ENCODE measurements at places on chromosomes 12 and 14. TPM values are rescaled to one million over a fixed set of nuclear protein-coding genes. Genes with fewer than 3 reads are reported as not detected.

DNA sequence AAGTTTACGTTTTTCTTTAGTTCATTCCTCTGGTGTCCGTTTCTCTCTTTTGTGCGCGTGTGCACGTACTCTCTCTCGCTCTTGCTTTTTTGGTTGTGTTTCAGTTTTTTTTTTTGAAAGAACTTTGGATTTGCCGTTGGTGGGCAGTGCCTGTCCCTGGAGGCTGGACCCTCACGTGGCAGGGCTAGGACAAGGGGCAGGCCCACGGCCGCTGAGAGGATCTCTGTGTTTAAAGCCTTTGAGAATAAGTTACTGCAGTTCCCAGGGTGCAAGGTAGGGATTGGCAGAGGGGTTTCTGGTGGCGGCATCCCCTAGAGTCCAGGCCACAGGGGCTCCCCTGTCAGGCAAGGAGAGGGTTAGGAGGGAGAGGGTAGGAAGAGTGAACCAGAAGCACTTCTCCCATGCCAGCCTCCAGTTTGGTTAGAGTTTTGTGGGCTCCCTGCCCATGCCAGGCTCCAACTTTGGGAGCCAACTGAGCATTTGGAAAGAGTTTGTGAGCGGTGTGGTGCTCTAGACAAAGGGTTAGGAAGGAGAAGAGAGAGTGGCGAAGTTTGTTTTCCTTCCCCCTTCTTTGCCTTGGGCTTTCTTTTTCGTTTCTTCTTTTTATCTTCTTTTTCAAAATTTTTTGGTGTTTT is 30.5 kb downstream of the ZFHX2 start:
- no peak overlapping the region for H3K27ac ChIP-seq
- no peak overlapping the region for H3K4me3 ChIP-seq
- no peaks in the 10 kb centered on the region for H3K4me1 ChIP-seq
- H3K27me3 ChIP-seq = no peaks in the 10 kb centered on the region
- no peak for DNase-seq

GRCh38 chr12:107442326-107442987 is 243.1 kb upstream of the PWP1 start:
- no peaks in the 10 kb centered on the region for H3K36me3 ChIP-seq
- H3K4me1 ChIP-seq = no peaks in the 10 kb centered on the region
- peak overlapping the region; percentile 7 for H3K27ac ChIP-seq
- peak overlapping the region; percentile 13 for H3K4me3 ChIP-seq
- no peak for DNase-seq
- H3K27me3 ChIP-seq = no peaks in the 10 kb centered on the region

GRCh38 chr12:108260969-108261368 is 78.1 kb downstream of the CMKLR1 start:
- H3K27ac ChIP-seq = no peak overlapping the region
- DNase-seq = no peak
- no peaks in the 10 kb centered on the region for H3K27me3 ChIP-seq
- H3K4me3 ChIP-seq = no peak overlapping the region
- no peaks in the 10 kb centered on the region for H3K4me1 ChIP-seq
- no peaks in the 10 kb centered on the region for H3K36me3 ChIP-seq

- peaks cover 49% of the 10 kb centered on the region for H3K4me1 ChIP-seq
- DNase-seq = no peak
- peak overlapping the region; percentile 25 for H3K27ac ChIP-seq
- H3K36me3 ChIP-seq = no peaks in the 10 kb centered on the region
- H3K27me3 ChIP-seq = no peaks in the 10 kb centered on the region
Observed at GRCh38 chr12:64621257-64621942, 11.1 kb downstream of the RASSF3 start.

GRCh38 chr14:86057018-86057667 is 527.2 kb downstream of the FLRT2 start:
- no peak overlapping the region for H3K4me3 ChIP-seq
- no peak overlapping the region for H3K27ac ChIP-seq
- DNase-seq = no peak

GRCh38 chr12:123519141-123520001 is 14.1 kb downstream of the RILPL1 start:
- no peak overlapping the region for H3K27ac ChIP-seq
- no peak for DNase-seq
- no peaks in the 10 kb centered on the region for H3K27me3 ChIP-seq
- H3K4me1 ChIP-seq = peaks cover 14% of the 10 kb centered on the region

GRCh38 chr12:109880938-109881337 is 597 bp upstream of the GLTP start:
- H3K27ac ChIP-seq = peak overlapping the region; percentile 54
- H3K27me3 ChIP-seq = no peaks in the 10 kb centered on the region
- peak overlapping the region; percentile 89 for H3K4me3 ChIP-seq

DNA sequence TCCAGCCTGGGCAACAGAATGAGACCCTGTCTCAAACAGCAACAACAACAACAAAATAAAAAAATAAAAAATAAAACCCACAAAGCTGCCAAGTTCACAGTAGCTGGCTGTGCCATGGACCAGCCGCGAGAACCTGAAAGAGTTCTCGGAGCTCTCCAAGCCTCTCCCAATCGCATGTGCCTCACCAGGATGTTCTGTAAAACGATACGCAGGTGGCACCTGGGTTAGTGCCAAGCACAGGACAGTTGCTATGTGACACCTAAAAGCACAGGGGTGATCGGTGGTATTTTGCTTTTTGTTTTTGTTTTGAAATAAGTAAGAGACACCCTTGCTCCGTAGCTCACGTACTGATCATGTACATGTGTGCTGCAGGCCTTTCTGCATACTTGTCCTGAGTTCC is 52.4 kb downstream of the RFLNA start:
- H3K4me1 ChIP-seq = no peaks in the 10 kb centered on the region
- no peak overlapping the region for H3K4me3 ChIP-seq
- no peak overlapping the region for H3K27ac ChIP-seq
- H3K36me3 ChIP-seq = peaks cover 85% of the 10 kb centered on the region

GRCh38 chr12:66268562-66268961 is 33.7 kb upstream of the HELB start:
- no peak overlapping the region for H3K4me3 ChIP-seq
- no peaks in the 10 kb centered on the region for H3K36me3 ChIP-seq
- H3K4me1 ChIP-seq = no peaks in the 10 kb centered on the region

DNA sequence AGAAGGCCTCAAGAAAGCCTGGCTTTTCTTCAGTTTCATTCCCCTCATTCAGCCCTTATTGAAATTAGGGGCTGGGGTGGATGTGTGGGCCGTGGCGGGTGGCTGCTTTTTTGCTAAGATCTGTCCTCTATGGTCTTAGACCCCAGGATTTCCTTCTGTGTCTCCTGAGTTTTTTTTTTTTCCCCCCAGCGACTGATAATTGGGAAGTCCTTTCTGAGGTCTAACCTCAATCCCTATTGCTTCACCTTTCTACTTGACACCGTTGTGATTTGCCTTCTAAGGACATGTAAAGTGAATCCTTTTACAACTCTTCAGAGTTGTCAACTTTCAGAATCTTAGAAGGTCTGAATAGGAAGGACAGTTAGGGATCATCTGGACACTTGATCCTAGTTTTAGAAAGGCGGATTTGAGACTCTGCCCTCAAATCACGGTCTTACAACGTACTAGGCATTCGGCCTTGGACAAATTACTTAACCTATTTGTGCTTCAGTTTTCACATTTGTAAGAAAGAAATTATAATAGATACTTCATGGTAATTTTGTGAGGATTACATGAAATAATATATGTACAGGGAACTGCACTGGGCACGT is 4.4 kb downstream of the GPR84 start:
- H3K4me3 ChIP-seq = peak overlapping the region; percentile 75
- no peaks in the 10 kb centered on the region for H3K36me3 ChIP-seq
- DNase-seq = no peak

DNA sequence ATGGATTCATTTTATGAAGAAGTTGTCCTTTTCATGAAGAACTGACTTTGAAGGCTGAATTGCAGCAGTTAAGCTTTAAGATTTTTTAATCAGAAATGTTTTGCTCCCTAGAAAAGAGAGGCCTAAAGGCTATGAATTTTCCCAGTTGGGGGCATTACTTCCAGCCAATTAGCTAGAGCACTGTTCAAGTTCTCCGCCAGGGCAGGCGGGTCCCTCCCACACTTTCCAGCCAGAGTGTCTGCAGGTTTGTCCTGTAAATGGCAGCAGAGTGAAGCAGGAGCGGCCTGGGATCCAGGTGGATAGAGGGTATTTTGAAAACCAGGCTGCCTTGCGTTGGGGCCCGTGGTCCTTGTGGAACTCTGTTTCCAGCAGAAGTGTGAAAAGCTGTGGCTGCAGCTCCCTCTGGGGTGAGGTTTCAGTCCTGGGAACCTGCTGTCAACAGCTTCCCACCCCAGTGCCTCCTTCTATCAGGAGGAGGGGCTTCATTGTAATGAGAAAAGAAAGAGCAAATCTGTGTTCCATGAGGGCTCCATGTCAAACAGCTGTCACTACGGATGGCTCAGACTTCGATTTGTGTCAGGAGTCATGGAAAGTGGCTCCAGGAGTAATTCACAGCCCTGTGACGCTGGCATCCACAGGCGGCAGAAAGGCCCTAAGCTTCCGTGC is 210.7 kb upstream of the TMEM132C start:
- H3K4me3 ChIP-seq = no peak overlapping the region
- H3K4me1 ChIP-seq = no peaks in the 10 kb centered on the region
- no peak overlapping the region for H3K27ac ChIP-seq
- H3K36me3 ChIP-seq = no peaks in the 10 kb centered on the region

GRCh38 chr14:98112194-98112780 is 1159.7 kb downstream of the BCL11B start:
- no peaks in the 10 kb centered on the region for H3K36me3 ChIP-seq
- no peak overlapping the region for H3K4me3 ChIP-seq
- no peak for DNase-seq
- H3K27ac ChIP-seq = no peak overlapping the region
- H3K27me3 ChIP-seq = no peaks in the 10 kb centered on the region
- H3K4me1 ChIP-seq = no peaks in the 10 kb centered on the region

DNA sequence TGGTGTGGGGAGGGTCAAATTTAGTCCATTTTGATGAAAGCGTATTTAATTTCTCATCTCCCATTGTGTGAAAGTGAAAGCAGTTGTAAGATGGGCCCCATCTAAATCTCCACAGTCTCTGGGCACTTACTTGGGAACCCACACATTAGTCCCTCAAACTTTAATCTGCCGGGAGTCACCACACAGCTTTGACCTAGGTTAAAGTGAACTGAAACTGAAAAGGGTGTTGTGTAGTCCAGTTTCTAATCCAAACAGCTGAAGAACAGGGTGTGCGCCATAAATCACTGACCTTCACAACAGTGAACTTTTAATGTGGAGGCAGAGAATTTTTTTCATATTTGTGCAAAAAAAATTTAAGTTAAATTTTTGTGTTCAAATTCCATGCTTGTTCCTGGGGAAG is 48.4 kb upstream of the PTPRO start:
- no peak overlapping the region for H3K4me3 ChIP-seq
- no peaks in the 10 kb centered on the region for H3K27me3 ChIP-seq
- H3K36me3 ChIP-seq = no peaks in the 10 kb centered on the region
- peaks cover 24% of the 10 kb centered on the region for H3K4me1 ChIP-seq
- no peak for DNase-seq

DNA sequence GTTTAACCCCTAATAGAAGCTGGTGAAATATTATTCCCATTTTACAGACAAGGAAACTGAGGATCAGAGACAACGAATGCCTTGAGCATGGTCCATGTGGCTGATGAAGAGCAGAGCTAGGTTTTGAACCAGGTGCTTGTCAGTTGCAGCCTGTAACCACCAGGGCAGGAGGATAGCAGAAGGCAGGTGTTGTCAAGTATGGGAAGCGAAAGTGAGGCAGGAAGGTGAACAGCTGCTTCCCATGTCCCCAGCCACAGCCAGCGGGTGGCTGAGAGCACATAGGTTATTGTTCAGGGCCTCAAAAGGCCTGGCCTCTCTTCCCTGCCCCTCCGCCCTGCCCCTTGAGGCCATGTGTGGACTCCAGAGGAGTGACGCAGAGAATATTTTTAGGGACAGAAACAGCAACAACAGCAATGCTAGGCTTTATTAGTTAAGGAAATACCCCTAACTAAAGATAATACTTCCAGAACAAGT is 39.6 kb downstream of the IQSEC3 start:
- H3K36me3 ChIP-seq = no peaks in the 10 kb centered on the region
- no peak overlapping the region for H3K27ac ChIP-seq
- no peaks in the 10 kb centered on the region for H3K4me1 ChIP-seq
- no peaks in the 10 kb centered on the region for H3K27me3 ChIP-seq
- no peak for DNase-seq
- H3K4me3 ChIP-seq = no peak overlapping the region

DNA sequence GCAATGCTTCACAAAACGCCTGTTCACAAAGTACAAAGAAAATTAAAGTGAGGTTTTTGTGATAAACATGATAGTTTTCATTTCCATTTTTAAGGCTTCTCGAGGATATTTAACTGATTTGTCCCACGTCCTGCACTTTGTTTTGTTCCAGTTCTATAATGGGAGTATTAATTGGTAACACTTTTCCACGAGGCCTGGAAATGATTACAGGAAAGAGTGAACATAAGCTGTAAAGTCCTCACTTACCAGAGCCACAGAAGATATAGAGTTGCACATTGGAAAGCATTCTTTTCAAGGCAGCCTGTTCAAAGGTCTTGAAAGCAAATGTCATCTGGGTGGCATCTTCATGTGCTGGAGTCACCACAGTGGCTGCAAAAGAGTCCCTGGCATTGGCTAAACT is 1236.6 kb downstream of the BCL11B start:
- no peaks in the 10 kb centered on the region for H3K4me1 ChIP-seq
- H3K36me3 ChIP-seq = no peaks in the 10 kb centered on the region
- no peak overlapping the region for H3K27ac ChIP-seq
- H3K27me3 ChIP-seq = no peaks in the 10 kb centered on the region
- H3K4me3 ChIP-seq = no peak overlapping the region

DNA sequence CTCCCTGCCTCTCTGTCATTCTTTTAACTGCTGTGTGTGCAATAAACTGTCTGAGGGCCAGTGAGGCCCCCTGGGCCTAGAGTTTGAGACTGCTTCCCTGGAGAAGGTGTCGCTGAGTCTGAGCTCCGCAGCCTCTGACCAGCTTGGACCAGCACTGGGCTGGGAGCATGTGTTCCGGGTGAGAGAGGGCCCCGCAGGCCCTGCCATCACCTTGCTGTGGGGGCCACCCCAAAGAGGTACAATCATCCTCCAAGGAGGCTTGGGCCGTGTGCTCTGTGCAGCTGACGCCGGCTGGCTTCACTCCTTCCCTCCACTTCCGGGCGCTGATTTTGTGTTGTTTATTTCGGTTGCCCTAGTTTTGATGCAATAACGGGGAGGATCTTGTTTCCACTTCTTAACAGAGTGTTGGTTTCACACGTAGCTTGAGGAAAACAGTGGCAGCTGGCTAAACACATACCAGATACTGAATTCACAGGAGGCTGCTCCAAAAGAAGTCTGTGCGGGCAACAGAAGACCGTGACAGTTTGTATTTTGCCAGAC is 121.6 kb downstream of the TMEM132C start:
- no peaks in the 10 kb centered on the region for H3K36me3 ChIP-seq
- peak overlapping the region; percentile 15 for H3K27ac ChIP-seq
- H3K4me1 ChIP-seq = peaks cover 11% of the 10 kb centered on the region
- no peaks in the 10 kb centered on the region for H3K27me3 ChIP-seq

- peak overlapping the region; percentile 83 for H3K27ac ChIP-seq
- DNase-seq = no peak
- no peaks in the 10 kb centered on the region for H3K36me3 ChIP-seq
- H3K27me3 ChIP-seq = no peaks in the 10 kb centered on the region
Observed at GRCh38 chr14:44962334-44963043, 499 bp downstream of the TOGARAM1 start.

Gene TAS2R8
- total RNA-seq = 0.98 TPM

Gene CLEC2D
- 13.5 TPM for total RNA-seq

Gene NGB
- total RNA-seq = 1.7 TPM

Gene CTSG
- total RNA-seq = 1.5 TPM

Gene MYH6
- total RNA-seq = not detected

Gene EPS8
- 104 TPM for total RNA-seq

Gene ANO6
- 48.4 TPM for total RNA-seq

Gene SYNDIG1L
- not detected for total RNA-seq

Gene CPNE6
- total RNA-seq = not detected

Gene TAS2R19
- total RNA-seq = 6.4 TPM

Gene FAM181A
- not detected for total RNA-seq

Gene MIA2
- total RNA-seq = 25.3 TPM

Gene LMNTD1
- not detected for total RNA-seq

Gene P2RX2
- total RNA-seq = not detected

Gene CLEC12A
- total RNA-seq = not detected

Gene SSPN
- total RNA-seq = 44.7 TPM
